ENCODE measurements at places on chromosomes 5 and 9.

- no peak for DNase-seq
These were observed 98.2 kb upstream of the NIPBL start for GRCh38 chr5:36778336-36778735.

DNA sequence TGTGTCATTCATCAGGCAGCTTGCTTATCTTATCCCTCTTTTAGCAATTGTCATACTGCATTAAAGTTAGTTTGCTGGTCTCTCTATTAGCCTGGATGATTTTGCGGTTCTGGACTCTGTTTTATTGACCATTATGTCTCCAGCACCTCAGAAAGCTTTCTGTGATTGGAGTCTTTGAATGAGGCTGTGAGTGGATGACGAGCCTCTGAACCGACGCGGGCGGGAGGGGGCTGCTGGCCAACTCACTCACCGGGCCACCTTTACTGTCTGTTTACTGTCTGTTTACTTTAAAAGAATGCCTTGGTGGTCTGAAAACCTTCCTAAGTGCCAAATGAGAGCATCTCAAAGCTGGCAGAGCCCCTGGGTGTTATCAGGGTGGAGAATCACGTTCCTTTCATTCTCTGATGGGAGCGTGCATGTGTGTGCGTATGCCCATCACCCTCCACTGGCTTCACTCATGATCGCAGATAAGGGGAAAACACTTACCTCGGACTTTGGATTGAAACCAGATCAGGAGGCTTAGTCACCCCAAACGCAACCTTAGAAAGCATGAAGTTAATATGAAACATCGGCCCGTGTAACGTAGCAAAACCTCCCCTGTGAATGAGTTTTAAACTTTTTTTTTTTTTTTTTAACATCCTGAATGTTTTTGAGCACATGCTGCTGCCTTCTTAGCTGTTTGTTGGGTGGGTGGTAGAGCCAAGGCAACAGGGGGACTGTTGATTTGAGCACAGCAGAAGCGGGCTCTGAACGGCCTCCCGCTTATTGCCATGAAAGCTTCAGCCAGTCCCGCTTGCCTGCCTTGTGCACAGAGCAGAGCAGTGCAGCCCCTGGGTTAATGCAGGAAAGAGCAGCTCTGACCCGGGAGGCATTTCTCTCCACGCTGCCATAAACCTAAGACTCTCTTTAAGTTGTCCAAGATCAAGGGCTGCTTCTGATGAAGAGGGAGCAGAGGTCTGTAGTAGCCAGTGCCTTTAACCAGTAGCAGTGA is 173.6 kb downstream of the GADD45G start:
- DNase-seq = no peak

GRCh38 chr9:94479757-94480156 is 75.1 kb upstream of the PCAT7 start:
- no peak for DNase-seq

GRCh38 chr5:147396070-147396823 is 113.6 kb downstream of the DPYSL3 start:
- DNase-seq = peak; percentile 36

GRCh38 chr5:11504886-11505193 is 399.4 kb downstream of the CTNND2 start:
- peak; percentile 32 for DNase-seq

DNA sequence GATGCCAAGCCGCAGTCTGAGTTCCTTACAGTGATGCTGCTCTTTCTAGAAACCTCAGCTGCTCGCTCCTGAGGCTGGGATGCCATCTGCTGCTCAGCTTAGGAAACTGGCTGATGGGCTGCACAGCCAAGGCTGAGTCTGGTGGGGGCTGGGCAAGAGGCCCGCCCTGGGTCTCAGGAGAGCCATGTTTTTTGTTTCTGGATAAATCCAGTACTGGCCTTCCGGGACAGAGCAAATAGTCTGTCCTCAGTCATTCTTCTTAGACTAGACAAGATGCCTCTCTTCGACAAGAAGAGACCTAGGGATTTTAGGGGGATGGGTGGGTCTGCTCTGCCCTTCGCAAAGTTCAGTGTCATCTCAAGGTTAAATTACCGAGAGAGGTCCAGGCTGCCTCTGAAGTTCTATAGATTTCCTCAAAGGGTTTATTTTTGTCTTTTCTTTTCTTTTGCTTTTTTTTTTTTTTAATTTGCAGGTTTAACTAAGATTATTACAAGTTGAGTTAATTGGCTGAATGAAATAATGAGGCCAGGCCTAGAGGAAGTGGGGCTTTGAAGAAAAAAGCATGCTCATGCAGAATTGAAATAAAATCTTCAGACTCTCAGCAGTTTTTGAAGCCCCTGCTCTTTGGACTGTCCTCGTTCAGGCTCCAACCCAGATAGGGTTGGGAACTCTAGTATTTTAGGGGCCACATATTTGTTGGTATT is 30.6 kb upstream of the MATR3 start:
- DNase-seq = peak; percentile 97

GRCh38 chr5:154813736-154814135 is 36.7 kb downstream of the FAXDC2 start:
- no peak for DNase-seq

DNA sequence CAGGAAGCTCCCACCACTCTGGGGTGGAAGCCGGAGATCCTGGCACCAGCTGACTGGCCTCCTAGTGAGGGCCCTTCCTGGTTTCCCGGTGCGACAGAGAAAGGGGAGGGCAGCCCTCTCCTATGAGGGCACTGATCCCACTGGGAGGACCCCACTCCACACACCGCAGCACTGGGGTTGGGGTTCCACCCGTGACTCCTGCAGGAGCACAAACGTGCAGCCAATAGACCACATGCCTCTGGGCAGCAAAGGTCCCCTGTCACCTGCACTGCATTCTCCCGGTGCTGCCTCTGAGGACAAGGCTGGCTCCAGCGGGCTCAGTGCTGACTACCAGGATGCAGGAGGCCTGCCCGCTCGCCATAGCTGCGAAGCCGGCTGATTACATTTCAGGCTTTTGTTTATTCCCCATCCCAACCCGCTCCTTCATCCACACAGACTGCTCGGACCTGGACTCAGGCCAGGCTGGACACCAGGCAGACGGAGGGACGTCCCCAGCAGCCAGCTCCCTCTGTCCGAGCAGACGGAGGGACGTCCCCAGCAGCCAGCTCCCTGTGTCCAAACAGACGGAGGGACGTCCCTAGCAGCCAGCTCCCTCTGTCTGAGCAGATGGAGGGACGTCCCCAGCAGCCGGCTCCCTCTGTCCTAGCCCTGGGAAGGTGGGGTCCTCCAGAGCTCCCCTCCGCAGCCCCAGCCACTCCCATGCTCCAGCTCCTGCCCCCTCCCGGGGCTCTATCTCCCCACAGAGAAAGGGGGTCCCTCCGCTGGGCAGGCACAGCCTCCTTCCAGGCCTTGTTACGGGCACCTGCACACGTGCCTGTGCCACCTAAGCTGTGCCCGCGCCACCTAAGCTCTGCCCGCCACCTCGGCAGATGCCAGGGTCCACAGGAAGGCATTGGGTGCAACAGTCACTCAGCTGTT is 8.8 kb upstream of the CEP72 start:
- no peak for DNase-seq

DNA sequence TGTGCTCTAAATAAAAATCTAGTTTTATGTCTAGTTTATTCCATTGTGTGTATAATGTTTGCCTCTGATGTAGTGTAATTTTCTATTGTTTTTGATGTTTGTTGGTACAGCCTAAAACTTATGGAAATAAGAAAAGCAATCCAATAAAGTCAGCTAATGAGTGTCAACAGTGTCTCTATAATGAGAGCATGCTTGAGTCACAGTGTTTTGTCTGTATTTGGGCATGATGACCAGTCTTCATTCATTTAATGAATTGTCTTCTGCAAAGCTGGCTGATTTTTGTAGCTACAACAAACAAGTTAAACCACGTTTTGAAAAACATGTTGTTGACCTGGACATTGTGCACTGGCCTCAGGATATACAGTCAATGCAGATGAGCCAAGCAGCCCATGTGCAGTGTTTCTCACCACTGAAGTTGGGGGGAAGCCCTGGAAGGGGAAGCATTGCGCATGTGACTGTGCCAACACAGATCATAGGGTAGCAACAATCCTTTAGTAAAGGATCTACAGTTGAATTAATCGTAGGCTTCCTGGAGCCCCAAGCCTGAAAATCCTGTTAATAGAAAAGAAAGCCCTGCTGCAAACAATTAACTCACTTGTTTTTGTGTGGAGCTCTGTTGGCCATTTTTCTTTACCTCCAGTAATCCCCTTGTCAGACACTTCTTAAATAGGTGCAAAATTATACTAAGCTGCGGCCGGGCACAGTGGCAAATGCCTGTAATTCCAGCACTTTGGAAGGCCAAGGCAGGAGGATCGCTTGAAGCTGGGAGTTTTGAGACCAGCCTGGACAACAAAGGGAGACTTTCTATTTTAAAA is 88.0 kb downstream of the INIP start:
- peak; percentile 30 for DNase-seq

- DNase-seq = no peak
These were observed 11.7 kb downstream of the CATSPER3 start for GRCh38 chr5:134979416-134979815.

DNA sequence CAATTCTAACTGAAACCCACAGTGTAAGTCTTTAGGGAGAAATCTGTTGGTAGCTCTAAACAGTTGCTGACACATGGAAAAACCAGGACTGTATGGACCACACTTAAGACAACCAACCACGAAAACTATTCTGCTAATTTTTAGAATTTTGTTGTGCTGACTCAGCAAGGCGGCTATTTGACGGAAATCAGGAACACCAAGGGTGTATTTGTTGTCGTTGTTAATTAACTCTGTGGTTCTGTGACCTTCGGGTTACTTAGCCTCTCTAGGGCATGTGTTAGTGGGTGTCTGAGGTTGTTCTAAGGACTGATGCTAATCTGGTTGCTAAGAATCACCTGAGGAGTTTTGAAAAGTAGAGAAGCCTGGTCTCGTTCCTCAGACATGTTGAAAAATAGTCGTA is 79.2 kb downstream of the ATP10B start:
- DNase-seq = no peak

DNA sequence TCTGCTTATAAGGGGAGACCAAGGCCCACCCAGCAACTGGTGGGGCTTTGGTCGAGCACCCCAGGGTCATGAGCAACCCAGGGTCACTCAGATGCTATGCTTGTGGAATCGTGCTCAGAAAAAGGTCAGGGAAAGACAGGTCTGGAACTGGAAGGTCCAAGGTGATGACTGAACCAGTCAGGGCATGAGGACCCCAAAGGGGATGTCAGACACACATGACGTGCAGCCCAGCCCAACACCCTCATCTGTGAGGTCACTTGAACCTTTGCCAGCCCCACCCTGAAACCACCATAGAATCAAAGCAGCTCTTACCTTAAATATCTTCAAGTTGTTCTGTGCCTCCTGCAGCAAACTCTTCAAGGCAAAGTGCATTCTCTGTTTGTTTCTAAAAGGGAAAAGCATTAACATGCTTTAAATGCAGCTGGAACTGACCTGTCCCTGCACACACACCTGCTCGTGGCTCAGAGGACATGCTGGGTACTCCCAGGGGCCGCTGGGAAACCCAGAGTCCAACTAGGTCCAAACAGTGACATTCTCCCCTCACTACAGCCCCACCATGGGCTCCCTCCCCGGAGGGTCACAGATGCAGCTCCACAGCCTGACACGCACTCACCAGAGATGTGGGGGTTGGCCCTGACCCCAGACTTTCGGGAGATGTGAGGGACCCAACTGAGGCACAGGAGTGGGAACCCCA is 29.4 kb downstream of the IPPK start:
- no peak for DNase-seq

- DNase-seq = no peak
These were observed 7.9 kb downstream of the TXNDC8 start for GRCh38 chr9:110329639-110330230.

GRCh38 chr9:134163371-134164196 is 780 bp downstream of the RNU6ATAC start:
- peak; percentile 77 for DNase-seq

- peak; percentile 68 for DNase-seq
These were observed at the start of gene FGF18 for GRCh38 chr5:171418982-171419687. Gene FGF18 (plus strand): TSS chr5:171419647. CDS start chr5:171420200, 553 bp downstream.

DNA sequence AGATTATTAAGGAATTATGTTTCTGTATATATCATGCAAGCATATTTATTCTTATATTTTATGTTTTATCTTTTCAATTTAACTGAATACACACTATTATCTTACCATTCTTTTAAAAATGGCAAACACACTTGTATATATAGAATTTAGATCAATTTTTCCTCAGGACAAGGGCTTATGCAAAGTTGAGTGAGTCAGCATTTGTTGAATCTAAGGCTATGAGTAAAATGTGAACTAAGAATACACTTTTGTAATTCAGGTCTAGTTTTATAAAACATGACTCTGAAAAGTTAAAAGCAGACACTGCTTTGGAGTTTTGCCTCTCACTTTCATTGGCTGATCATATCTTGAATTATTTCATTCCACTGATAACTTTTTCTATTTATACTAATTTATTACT is 127.8 kb downstream of the FOCAD start:
- peak; percentile 63 for DNase-seq

- DNase-seq = no peak
These were observed 64.2 kb upstream of the GAS1 start for GRCh38 chr9:87011551-87011950.

- DNase-seq = peak; percentile 64
These were observed 18.3 kb downstream of the MOCS2 start for GRCh38 chr5:53091289-53091688.

DNA sequence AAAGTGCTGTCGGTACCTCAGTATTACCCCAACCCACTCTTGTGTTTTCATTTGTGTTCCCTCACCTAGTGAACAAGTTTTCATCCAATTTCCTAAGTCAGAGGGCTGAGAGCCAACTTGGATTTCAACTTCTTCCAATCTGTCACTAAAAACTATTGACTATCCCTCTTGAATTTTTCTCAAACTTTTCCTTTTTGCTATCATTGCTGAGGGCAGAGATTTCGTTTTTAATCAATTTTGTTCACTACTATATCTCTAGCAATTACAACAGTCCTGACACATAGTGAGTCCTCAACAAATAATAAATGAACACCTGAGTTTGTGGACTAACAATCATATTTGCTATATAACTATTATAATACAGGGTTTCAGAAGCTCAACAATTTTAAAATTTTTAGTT is 29.0 kb downstream of the MEIKIN start:
- DNase-seq = no peak

DNA sequence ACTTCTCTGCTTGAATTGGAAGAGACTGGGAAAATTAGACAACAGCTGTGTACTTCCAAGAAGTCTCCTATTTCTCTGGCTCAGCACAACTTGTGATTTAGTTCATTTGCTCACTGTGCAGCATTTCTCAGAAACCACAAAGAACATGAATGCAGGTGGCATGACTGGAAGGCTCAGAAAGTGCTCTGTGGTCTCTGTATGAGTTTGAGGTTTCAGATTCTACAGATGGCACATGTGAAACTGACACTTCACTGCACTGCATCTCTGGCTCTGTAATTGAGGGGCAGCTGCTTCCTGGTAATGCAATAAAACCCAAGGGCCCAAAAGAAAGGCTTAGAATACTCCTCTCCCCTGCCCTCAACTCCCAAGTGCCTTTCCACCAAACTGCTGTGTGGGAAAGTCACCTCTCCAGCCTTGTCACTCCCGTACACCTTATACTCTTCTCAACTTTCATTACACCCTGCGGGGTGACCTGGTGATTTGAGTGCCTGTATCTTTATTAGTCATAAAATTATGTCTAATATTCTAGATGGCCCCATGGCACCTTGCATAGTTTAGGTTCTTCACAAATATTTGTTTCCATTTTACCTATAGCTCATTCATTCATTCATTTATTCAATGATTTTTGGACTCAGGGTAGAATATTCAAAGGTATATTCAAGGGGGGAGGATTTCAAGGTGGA is 82.5 kb downstream of the ESM1 start:
- peak; percentile 60 for DNase-seq

GRCh38 chr5:55438998-55439397 is 95.8 kb downstream of the PLPP1 start:
- DNase-seq = peak; percentile 58

Data from GM23248 (cell line).